GM12891 (cell line): ENCODE measurements at places on chromosomes 3 and 15.
A peak's percentile ranks its signal among the peaks of the same experiment; 100 is the strongest.

DNA sequence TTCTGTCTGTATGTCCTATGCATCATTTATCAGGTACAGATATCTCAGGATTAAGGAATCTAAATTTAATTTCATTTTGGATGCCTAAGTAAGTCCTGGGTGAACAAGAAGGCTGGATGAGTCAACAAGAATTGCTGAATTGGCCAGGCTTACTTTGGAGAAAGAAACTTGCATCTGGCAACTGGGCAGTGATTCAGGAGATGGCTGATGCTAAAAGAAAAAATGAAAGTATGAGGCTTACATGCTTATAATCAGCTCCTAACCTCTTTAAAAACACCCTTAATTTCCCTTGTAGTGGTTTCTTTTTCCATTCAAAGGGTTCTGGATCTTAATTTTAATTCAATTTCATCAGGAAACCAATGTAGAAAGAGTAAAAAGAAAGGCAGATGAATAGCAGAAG lies 228.8 kb upstream of the PEX5L start:
- no peak for DNase-seq

GRCh38 chr15:59282515-59283337 lies 76.1 kb downstream of the LDHAL6B start:
- no peak for DNase-seq

DNA sequence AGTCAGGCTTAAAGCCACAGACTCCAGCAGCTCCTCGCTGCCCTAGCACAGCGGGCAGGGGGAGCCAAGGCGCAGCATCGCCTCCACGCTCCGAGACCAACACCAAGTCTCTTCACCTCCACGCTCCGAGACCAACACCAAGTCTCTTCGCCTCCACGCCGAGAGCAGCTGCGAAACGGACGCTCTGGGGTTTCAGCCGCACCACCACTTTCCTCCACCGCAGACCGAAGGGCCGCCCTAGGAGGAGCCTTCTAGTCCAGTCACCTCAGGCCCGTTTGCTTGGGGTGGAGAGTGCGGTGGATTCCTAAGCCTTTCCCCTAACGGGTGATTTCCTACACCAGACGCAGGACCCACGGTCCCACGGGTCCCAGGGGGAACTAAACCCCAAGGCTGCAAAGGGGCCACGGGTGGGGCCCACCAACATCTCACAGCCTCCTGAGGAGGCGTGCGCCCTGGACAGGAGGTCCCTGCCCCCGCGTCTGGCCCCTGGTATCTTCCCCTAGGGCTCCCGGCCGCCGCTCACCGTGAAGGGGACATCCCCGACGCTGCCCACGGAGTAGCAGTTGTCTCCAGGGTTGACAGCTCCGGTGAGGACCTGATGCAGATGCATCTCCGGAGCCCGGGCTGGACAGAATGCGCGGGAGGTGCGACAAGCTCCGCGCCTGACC lies 501 bp downstream of the DMXL2 start:
- DNase-seq: peak; percentile 7

GRCh38 chr3:12187448-12188327 lies 29.0 kb upstream of the TIMP4 start:
- peak; percentile 46 for DNase-seq

DNA sequence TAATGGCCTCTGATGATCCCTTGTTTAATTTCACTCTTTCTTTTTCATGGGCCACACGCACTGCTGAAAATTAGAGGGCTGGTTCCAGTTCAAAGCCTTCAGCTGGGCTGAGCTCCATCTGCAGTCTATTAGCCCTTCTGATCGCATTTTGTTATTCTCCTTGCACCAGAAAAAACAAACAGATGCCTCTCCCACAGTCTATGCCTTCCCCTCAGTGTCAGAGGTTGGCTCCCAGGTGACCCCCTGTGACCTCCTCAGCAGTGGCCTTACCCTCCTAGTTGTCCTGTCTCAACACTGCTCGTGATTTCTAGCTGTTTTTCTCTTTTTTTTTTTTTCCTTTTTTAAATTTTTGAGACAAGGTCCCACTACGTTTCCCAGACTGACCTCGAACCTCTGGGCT lies 77.1 kb upstream of the PRTG start:
- DNase-seq: no peak

- no peak for DNase-seq
Observed at GRCh38 chr15:37806808-37807207, 127.6 kb upstream of the TMCO5A start.

DNA sequence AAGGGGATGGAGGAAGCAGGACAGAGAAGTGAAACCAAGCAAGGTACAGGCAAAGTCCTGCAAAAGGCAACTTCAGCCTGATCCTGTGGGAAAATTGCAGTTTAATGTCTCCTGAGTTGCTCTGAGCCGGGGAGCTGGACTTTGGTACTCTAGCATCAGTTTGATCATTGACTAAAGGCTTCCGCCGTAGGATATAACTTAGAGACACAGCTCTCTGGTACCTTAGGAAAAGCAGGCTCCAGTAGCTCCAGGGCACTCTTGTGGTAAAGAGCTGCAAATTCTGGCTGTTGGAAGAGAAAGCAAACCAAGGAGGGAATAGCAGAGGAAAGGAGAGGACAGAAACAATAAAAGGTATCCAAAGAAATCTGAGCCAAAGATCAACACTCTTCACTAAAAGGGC lies 521.1 kb downstream of the PLOD2 start:
- DNase-seq: no peak

DNA sequence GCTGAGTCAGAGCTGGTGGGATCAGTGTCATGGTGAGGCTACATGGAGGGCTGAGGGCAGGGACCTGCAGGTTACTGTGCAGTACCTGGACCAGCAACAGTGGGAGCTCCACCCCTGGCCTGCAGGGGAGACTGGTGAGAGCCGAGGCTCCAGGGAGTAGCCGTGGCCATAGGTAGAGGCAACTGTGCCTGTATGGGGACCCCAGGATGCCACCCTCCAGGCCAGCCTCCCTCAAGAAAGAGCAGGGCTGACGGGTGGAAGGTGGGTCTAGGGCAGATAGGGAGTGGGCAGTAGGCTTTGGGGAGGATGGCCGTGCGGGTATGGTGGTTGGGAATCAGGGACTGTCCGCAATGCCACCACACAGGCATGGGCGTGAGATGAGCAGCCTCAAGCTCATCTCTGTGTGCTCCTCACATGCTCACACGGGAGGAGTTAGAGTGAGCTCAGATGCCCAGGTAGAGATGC lies 35.5 kb downstream of the FBLN2 start:
- no peak for DNase-seq

DNA sequence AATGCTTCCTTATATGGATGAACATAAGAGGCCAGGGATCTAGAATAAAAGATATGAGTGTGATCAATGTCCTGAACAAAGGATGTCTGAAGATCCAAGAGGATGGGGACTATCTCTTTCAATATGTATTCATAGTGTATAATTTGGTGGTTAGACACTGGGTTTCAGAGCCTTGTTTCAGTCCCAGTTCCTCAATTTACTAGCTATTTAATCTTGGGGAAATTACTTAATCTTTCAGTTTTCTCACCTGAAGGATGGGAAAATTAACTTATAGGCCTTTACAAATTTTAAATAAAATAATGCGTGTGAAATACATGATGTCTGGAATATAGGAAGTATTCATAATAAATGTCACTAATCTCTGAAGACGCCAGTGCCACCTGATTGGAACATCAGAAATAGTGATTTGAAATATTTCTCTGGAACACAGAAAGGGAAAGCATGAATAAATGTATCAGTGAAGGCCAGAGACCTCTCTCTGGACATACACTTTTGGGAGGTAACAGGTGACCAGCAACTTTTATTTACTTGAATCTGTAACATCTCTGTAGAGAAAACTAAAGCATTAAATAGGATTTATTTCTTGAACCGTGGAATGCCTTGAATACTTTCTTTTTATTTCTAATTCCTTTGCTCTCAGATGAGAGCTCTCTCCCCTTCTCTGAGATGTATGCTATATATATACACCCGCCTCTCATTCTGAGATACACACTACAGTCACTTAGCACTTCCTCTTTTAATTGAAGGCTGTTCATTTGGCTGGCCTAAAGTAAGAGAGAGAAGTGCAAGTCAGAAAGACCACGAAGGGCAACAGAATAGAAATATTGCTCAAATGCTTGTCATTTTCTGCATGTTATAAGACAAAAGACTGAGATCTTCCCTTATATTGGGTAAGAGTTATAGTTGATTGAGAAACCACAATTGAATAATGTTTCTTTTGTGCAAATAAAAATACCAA lies 407.1 kb downstream of the LSAMP start:
- peak; percentile 27 for DNase-seq

DNA sequence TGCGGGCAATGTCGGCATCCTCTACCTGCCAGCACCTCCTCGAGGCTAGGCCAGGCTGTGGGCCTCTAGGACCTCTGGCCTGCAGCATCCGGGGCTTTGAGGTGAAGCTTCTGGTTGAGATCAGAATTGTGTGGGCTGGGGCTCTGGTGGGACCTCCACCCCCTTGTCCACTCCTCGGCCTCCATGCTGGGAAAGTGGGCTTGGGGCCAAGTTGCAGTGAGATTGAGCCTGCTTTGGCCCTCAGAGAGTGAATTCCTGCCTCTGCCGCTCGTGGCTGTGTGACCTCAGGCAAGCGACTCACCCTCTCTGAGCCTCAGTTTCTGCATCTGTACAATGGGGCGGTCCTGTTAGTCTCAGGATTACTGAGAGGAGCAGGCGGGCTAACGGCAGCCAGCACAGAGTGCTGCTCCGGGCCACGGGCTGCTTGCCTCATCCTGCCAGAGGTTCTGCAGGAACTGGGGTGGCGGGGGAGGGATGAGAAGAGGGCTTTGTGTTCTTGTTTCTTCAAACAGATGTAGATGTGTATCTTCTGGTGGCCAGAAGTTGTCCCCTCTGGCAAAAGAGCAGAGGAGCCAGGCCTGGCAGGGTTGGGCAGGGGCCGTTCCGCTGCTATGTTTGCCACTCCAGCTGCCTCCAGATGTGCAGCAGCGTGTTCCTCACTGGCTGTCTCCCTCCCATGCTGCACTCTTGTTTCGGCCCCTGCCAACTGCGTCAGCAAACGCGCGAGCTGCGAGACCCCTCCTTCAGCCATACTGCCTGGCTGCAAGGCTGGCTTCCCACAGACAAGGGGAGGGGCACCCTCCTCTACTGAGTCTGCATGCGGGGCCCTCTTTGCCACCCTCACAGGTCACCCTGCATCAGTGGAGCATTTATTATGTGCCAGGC lies 33.7 kb downstream of the FBLN2 start:
- no peak for DNase-seq

DNA sequence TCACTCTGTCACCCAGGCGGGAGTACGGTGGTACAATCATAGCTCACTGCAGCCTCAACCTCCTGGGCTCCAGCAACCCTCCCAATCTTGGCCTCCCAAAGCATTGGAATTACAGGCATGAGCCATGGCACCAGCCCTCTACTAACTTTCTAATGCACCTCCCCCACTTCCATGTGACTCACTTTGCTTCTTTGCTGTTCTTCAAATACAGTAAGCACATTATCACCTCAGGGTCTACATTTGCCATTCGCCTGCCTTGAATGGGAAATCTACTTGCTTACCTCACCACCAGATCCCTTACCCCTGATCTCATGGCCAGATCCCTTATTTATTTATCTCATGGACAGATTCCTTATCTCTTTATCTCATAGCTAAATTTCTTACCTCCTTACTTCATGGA lies 235.3 kb downstream of the KCNMB2 start:
- DNase-seq: no peak

- DNase-seq: no peak
Observed at GRCh38 chr3:187743195-187744141, 1.8 kb downstream of the BCL6 start.

GRCh38 chr3:127712461-127712860 lies 39.7 kb downstream of the ABTB1 start:
- DNase-seq: no peak

DNA sequence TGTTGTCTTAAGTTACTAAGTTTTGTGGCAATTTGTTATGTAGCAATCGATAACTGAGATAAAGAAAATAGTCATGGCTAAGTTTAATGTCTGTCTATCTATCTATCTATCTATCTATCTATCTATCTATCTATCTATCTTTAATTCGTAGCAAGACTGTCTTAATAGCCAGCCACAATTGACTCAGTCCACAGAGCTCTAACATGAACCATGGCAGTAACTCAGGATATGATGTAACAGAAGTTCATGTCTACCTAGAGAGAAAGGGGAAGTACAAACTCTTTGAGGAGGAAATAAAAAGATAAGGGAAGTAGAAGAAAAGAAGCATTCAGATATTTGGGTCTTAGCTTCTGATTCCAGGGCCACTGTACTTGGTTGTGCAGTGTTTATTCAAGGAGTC lies 61.5 kb upstream of the FNDC3B start:
- DNase-seq: no peak

- no peak for DNase-seq
Observed at GRCh38 chr15:71385457-71385856, 270.2 kb downstream of the THSD4 start.

- no peak for DNase-seq
Observed at GRCh38 chr3:127747751-127748521, 74.4 kb downstream of the MGLL start.

DNA sequence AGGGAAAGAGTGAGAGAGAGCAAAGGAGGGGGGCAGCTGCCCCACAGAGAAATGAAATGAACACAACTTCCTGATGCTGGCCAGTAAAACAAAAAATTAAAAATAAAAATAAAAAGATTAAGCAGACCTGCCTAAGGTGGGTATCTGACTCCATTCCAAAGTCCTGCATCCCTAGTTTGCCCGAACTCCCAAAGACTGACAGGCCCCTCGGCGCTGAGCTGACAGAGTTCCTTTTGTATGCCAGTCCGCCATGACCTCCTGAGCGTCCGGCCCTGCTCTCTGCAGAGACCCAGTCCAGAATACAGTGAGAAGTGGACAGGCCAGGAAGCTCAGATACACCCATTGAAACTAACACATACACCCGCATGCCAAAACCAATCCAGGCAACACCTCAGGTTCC lies 54.9 kb downstream of the CHDH start:
- no peak for DNase-seq

GRCh38 chr3:149128821-149129220 lies 617 bp upstream of the HPS3 start:
- no peak for DNase-seq

GRCh38 chr15:97078591-97078990 lies 748.1 kb downstream of the NR2F2 start:
- no peak for DNase-seq

- no peak for DNase-seq
Observed at GRCh38 chr3:159881828-159882309, 106.8 kb upstream of the IL12A start.

GRCh38 chr3:107273771-107274170 lies 103.5 kb upstream of the CCDC54 start:
- no peak for DNase-seq

GRCh38 chr15:53833134-53833624 lies 73.7 kb upstream of the WDR72 start:
- DNase-seq: no peak
